ENCODE measurements at places on chromosomes 12 and 14.

- DNase-seq, result no peak
Measured at GRCh38 chr12:61538951-61539350, 721.3 kb upstream of the USP15 start.

DNA sequence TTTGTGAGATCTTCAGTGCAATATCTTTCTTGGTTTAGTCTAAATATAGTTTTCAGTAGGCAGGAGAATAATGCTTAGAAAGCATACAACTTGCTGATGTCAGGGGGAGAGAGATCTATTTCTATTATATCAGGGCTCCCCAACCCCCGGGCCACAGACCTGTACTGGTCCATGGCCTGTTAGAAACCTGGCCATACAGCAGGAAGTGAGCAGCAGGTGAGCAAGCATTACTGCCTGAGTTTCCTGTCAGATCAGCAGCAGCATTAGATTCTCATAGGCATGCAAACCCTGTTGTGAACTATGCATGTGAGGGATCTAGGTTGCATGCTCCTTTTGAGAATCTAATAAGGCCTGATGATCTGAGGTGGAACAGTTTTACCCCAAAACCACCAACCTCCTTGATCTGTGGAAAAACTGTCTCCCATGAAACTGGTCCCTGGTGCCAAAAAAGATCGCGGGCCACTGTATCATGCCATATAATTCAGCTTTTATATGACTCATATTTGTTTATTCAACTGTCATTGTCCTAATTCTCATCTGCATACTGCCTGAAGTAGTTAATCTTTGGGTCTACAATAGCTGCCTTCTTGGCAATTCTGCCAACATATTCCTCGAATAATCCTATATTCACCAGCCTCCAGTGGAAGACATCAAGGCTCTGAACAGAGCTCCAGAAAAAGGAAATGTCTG, 163.6 kb upstream of the DYRK2 start:
- DNase-seq, result no peak

- DNase-seq, result no peak
Measured at GRCh38 chr12:40287369-40287975, 62.7 kb downstream of the LRRK2 start.

DNA sequence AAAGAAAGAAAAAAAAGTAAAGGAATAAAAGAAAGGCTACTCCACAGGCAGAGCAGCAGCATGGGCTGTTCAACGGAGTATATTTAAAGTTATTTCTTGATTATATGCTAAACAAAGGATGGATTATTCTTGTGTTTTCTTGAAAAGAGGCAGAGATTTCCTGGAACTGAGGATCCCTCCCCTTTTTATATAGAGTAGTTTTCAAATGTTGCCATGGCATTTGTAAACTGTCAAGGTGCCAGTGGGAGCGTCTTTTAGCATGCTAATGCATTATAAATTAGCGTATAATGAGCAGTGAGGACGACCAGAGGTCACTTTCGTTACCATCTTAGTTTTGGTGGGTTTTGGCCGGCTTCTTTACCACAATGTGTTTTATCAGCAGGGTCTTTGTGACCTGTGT, 383.0 kb downstream of the PCNX1 start:
- no peak for DNase-seq

GRCh38 chr12:112303004-112303403, 79.2 kb downstream of the HECTD4 start:
- DNase-seq, result no peak

DNA sequence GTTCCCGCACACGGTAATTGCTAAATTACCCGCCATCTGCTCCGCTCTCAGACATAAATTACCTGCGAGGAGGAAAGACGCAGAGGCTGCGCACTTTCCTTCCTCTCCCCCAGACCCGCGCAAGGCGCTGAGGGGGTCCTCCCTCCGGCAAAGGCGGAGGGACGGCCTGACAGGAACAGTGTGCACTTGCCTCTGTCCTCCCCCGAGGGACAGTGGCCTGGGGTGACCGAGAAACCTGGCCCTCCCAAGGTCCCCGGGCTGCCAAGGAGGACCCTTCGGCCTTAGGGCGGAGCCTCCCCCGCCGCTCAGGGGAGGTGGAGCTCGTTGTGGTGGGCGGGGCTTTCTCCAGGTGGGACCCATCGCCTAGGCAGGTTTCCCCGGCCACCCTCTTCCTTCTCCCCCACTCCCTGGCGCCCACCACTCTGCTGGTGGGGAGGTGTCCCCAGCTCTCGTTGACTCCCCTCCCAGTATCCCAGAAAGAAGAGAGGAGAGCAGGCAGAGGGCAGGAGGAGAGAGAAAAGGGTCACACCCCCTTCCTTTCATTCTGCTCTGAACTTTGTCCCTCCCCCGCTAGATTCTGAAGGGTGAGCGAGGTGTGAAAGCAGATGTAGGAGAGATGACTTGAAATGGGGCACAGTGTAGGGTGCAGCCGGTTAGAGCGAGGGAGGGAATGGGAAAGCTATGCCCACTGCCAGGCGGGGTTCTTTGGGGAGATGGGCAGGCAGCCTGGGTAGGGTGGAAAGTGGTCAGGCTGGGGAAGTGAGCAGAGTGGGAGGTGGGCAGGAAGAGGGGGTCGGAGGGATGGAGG, 11.4 kb upstream of the CALCOCO1 start:
- DNase-seq, result no peak

DNA sequence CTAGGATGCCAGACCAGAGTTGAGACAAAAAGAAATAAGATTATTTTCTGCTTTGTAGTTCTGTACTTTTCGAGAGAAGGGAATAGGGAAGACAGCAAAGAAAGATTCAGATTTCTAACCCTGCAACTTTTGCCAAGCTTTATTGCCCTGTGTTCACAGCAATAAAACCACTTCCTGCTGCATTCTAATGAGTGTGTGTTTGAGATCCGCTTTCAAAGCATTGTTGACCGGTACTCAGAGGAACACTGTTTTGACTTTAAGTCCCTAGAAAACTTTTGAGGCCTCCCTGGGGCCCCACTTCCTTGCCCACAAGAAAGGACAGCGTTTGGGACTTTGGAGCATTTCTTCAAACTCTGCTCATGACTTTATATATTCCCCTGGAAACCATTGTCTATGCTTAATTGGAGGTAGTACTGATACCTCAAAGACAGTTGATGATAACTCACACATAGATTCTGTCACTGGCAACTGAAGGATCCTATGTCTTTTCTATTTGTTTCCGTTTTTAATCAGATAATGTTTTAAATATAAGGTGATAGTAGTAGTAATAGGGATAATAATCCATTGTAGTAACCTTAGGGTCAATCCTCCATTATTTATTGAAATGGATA, 1.3 kb downstream of the RNASE6 start:
- no peak for DNase-seq

DNA sequence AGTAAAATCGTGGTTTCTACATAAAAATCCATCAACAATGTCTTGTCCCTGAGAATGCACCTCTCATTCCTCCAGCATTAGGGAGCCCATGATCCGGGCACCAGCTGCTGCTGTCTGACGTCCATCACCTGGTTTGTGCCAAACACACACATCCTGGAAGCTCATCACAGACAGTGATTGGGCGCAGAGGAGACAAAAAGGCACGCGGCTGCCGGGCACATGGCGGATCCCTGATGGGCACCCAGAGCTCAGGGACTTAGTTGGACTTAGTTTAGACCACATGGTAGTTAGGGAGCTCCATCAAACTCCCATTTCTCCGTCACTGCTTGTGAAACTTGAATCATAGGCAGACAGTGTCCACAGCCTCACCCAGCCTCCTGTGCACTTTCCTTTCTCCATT, 1059.3 kb downstream of the TMEM121 start:
- DNase-seq, result no peak

DNA sequence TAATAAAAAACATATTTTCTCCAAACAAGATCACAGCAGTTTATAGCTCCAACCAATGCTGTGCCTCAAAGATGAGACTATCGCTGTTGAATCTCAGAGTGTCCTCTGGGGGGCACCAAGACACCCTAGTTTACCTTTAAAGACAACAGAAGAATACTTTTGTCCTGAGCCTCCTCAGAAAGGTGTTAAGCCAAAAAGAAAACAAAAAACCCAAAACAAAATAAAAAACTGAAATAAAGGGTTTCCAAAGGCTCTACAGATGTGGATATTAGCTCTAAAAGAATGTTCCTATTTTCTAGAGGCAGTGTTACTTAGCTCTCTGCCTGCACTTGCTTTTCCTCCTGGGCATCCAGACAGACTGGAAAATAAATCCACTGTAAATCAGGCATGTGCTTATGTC, 86.9 kb upstream of the TTC7B start:
- no peak for DNase-seq

GRCh38 chr12:105418229-105418628, 87.7 kb downstream of the C12orf75 start:
- no peak for DNase-seq

DNA sequence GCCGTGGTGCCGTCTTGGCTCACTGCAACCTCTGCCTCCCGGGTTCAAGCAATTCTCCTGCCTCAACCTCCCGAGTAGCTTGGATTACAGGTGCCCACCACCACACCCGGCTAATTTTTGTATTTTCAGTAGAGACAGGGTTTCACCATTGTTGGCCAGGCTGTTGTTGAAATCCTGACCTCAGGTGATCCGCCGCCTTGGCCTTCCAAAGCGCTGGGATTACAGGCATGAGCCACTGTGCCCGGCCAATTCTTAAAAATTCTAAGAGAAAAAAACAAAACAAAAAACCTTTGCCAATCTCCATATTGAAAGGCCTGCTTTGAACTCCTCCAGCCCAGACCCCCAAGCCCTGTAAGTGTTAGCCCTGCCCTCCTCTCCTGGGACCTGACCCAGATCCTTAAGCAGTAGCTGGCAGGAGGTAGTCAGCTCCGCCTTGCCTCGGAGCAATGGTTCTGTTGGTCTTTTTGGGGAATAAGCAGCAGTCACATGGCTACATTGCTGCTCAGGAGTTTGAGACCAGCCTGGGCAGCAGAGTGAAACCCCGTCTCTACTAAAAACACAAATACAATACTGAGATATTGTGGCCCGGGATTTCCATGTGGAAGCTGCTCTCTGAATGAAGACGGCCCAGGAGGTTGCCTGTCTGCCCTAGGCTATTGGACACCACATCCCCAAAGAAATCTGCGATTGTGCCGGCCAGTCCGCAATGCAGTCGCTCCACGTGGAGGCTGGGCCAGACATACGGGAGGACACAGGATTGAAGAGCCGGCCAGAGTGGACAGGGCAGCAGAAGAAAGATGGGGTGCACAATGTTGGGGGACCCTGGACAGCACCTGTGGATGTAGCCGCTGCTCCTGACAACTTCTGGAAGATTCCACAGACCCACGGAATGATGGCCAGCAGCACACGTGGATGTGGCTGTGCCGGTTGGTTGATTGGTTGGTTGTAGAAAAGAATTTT, 28.8 kb upstream of the BEGAIN start:
- no peak for DNase-seq

DNA sequence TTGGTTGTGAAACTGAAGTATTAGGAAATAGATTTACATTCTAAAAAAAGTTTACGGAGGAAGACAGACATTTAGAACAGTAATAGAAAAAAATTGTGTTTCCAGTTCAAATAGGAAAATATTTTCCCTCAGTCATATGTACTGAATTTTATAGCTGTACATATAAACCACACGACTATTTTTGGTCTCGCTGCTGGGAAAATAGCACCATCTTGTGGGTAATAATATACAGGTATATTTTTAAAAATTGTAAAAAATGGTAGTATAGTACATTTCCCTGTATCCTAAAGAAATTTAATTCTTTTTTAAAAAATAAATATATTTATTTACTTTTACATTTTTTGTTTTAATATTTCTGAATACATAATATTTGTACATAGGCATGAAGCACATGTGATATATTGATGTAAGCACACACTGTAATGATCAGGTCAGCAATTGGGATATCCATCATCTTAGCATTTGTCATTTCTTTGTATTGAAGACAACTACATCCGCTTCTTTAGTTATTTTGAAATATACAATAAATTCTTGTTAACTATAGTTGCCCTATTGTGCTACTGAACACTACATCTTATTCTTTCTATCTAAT, 168.6 kb downstream of the ALX1 start:
- DNase-seq, result no peak

DNA sequence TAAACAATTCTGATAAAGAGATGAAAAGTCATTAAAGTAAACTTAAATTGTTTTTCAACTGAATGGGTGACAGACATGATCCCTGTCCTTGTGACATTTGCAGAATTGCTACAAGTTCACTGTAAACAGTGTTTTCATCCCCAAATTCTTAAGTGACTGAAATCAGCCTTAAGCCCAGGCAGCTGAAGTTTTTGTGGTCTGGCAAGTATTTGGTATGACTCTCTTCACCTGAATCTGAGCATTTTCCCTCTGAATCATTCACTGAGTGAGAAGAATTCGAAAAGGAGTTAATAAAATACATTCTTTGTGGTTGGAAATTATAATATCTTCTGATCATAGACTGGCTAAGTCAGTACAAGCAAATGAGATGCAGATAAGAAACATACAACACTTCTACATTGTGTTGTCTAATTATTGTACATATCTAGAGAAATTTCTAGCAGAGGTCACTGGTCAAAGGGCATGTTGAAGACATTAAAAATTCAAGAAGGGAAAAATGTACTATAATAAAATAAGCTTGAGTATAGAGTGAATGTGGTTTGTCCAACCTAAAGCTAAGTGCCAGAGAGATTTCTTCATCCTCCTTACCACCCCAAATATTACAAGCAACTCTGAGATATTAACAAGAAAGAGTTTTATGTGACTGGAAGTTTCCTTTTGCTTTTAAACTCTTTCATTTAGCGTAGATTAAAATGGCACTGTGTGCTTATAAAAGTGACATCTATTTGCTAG, 177.8 kb upstream of the DIO2 start:
- no peak for DNase-seq

GRCh38 chr12:107560165-107560898, 125.3 kb upstream of the PWP1 start:
- no peak for DNase-seq

DNA sequence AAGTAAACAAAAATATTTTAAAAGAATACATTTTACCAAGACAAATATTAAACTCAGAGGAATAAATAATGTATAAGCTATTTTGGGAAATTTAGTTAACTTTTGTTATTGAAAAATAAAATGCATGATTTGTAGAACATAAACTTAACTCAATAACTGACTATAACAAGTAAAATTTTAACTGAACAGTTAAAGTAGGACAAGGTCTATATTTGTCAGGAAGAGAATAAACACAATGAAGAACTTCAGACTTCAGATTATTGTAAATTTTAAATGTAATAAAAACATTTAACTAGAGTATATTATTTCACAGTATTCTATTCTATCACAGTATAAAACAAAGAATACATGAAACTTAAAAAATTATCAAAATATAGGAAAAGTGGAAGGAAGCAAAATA, 948.8 kb upstream of the USP15 start:
- DNase-seq, result no peak

- DNase-seq, result no peak
Measured at GRCh38 chr14:67970923-67971322, 151.3 kb downstream of the RAD51B start.

GRCh38 chr12:105393587-105393986, 63.1 kb downstream of the C12orf75 start:
- DNase-seq, result no peak

DNA sequence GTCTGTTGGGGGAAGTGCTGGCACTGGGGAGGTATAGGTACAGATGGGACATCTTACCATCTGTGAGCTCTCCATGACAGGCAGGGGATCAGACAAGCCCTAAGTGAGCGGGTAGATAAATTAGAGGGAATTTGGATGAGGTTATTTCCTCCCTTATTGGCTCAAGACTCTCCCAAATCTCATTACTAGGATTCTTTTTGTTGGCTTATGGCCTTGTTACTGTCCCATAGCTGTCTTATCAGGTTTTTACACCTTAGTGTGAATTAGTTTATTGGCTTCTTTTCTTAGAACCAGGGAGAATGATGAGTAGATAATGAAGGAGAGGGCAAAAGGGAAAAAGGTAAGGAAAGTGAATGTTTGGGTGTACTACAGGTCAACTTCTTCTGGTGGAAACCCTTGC, 191.1 kb upstream of the PRICKLE1 start:
- no peak for DNase-seq
